Immature natural killer cell (primary cell): ENCODE measurements at places on chromosomes 1 and 21.

DNA sequence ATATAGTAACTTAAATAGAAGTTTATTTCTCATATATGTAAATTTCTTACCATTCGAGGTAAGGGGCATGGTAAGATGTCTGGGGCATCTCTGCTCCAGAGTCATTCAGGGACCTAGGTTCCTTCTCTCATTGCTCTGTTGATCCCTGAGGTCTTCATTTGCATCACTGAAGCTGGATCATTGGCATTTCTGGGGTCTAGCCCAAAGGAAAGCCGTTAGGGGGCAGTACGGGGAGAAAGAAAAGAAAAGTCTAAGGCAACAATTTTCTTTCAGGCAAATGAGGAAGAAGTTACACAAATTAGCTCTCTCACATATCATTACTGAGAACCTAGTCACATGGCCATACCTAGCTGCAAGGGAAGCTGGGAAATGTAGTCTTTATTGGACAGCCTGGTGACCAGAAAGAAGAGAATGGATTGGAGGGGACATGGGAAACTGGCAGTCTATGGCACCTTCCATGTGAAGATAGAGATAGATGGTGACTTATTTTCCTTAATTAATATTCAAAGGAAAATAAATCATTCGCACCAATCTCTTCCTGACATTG lies 10.2 kb upstream of the SUSD4 start:
- no peak overlapping the region for H3K4me3 ChIP-seq
- no peak for DNase-seq
- H3K4me1 ChIP-seq = no peaks in the 10 kb centered on the region
- peaks cover 5% of the 10 kb centered on the region for H3K36me3 ChIP-seq

- H3K27ac ChIP-seq = no peak overlapping the region
- DNase-seq = no peak
Measured at GRCh38 chr1:79042539-79042938, 36.0 kb upstream of the ADGRL4 start.

GRCh38 chr1:197481101-197481500 lies 213.0 kb downstream of the CRB1 start:
- DNase-seq = peak; percentile 20
- H3K4me1 ChIP-seq = peaks cover 20% of the 10 kb centered on the region
- peak overlapping the region; percentile 40 for H3K4me3 ChIP-seq
- H3K27me3 ChIP-seq = no peaks in the 10 kb centered on the region
- no peaks in the 10 kb centered on the region for H3K36me3 ChIP-seq

DNA sequence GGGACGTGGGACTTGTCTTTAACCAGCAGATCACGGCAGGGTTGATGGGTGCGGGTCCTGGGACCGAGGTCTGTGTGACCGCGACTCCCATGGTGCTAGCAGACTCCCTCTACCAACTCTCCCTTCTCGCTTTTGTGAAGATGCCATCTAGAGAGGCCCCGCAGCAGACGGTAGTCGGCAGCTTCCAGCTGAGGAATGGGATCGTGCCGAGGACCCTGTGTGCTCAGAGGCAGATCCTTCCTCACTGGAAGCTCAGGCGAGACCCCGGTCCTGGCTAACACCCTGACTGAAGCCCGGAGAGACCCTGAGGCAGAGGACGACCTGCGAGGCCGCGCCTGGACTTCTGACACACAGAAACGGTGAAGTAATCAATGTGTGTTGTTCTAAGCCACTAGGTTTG lies 12.5 kb upstream of the SPATC1L start:
- H3K27me3 ChIP-seq = no peaks in the 10 kb centered on the region
- no peak overlapping the region for H3K4me3 ChIP-seq
- H3K4me1 ChIP-seq = peaks cover 9% of the 10 kb centered on the region
- peaks cover 26% of the 10 kb centered on the region for H3K36me3 ChIP-seq
- no peak overlapping the region for H3K27ac ChIP-seq

DNA sequence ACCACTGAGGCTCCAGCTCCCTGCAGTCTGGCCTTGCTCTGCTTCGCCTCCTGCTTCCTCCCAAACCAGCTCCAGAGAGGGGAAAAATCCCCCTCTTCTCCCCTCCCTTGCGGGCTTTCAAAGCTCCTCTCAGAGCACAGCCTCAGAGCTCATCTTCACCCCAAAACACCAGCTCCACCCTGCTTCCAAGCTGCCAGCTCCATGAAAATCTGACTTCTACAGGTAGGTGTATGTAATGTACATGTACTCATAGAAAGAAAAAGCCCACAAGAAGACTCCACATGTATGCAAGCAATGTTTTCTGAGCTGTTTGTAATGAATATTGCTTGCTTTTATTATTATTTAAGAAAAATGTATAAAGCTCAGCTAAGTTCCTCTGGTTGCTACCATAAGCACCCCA lies 8.4 kb downstream of the SLC41A1 start:
- no peak overlapping the region for H3K27ac ChIP-seq
- peaks cover 9% of the 10 kb centered on the region for H3K36me3 ChIP-seq

DNA sequence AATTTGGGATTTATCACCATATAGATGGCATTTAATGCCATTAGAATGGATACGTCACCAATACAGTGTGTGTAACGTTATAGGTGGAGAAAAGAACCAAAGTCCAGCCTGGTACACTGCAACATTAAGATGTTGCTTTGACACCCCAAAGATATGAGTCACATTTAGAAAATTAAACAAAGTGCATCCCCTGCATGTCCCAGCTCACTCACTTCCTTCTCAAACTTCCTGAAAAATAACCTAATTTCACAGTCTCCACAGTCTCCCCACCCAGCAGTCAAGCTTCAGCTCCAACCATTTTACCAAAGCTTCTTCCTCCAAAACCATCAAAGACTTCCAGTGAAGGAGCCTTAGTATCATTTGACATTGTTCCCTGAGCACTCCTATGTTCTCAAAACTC lies 111.9 kb downstream of the OMA1 start:
- H3K27ac ChIP-seq = no peak overlapping the region
- no peak for DNase-seq
- no peaks in the 10 kb centered on the region for H3K36me3 ChIP-seq
- no peak overlapping the region for H3K4me3 ChIP-seq
- H3K4me1 ChIP-seq = no peaks in the 10 kb centered on the region

DNA sequence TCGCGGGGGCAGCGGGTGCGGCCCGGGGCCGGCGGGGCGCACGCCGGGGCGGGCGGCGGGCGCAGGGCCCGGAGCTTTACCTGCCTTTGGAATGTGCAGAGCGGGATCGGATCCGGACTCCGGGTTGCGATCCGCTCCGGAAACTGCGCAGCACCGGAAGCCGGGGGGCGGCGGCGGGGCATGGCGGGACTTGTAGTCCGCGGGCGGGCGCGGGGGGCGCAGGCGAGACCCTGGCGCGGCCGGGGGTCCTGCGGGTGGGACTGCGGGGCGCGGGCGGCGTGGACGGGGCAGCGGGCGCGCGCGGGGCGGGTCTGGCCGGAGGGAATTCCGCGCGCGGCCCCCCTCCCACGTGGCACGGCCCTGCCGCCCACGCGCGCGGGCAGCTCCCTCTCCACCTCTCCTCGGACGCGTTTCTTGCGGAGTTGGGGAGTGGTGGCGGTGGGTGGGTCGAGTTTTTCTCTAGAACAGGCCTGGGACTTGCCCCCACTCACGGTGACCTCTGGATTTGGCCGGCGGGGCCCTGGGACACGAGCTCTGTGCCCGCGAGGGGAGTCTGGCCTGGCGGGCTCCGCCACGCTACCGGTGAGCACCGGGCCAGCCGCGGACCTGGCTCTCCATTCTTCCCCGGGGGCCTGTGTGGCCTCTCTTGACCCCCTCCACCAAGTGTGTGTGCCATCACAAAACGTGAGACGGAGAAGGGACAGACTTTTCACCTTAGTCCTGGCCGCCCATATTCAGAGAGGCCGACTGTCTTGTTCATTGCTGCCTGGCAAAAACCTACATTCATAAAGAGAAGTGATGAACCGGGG lies at the start of gene PRDM15:
PRDM15 (minus strand) TSS at position 155 of the 809 bp plus-strand sequence. CDS start 18,981 bp downstream, outside the sequence.
- peak within 1 kb of the TSS; percentile 90 for H3K4me3 ChIP-seq
- peaks cover 18% of the 10 kb centered on the region for H3K4me1 ChIP-seq
- H3K36me3 ChIP-seq = no peaks in the 10 kb centered on the region
- peaks cover 5% of the 10 kb centered on the region for H3K27me3 ChIP-seq
- peak within 1 kb of the TSS; percentile 89 for H3K27ac ChIP-seq
- DNase-seq = peak; percentile 77

DNA sequence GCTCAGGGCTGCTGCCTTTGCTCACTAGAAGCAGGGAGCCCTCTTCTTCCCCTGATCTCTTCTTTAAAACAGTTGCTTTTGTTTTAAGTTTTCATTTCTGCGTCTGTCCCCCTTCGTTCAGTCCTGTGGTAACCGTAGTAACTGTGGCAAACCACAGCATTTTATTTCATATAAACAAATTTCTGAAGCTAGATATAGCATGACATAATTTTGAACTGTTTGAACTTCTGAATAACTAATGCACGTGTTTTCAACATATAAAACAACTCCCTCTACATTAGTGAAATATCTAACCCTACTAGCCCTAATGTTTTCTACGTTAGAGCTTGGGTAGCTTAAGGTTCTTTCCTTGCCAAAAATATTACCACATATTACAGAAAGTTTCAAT lies 104.6 kb downstream of the DISP1 start:
- H3K27me3 ChIP-seq = no peaks in the 10 kb centered on the region
- no peak overlapping the region for H3K4me3 ChIP-seq
- DNase-seq = no peak
- peaks cover 19% of the 10 kb centered on the region for H3K36me3 ChIP-seq
- peaks cover 6% of the 10 kb centered on the region for H3K4me1 ChIP-seq
- H3K27ac ChIP-seq = peak overlapping the region; percentile 27

DNA sequence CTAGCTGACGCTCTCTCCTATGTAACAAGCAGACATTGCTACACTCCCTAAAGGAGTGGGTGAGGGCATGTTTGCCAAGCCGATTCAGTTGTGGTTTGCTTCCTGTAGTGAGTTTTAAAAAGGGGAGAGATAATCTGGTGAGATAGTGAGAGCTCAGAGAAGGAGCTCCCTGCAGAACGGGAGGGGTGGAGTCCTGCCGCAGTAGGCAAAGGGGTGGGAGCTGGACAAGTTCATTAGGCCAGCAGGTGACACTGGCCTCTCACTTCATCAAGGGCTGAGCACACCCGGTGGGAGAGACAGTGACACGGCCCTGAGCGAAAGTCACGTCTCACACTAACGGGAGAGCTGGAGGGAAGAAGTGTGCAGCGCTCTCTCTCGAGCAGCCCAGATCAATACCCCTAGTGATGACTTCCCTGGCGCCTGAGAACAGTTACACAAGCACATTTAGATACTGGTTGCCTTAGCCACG lies 144.0 kb upstream of the CD34 start:
- no peak overlapping the region for H3K4me3 ChIP-seq
- no peak for DNase-seq
- H3K4me1 ChIP-seq = no peaks in the 10 kb centered on the region
- H3K27me3 ChIP-seq = no peaks in the 10 kb centered on the region
- no peaks in the 10 kb centered on the region for H3K36me3 ChIP-seq
- H3K27ac ChIP-seq = no peak overlapping the region

DNA sequence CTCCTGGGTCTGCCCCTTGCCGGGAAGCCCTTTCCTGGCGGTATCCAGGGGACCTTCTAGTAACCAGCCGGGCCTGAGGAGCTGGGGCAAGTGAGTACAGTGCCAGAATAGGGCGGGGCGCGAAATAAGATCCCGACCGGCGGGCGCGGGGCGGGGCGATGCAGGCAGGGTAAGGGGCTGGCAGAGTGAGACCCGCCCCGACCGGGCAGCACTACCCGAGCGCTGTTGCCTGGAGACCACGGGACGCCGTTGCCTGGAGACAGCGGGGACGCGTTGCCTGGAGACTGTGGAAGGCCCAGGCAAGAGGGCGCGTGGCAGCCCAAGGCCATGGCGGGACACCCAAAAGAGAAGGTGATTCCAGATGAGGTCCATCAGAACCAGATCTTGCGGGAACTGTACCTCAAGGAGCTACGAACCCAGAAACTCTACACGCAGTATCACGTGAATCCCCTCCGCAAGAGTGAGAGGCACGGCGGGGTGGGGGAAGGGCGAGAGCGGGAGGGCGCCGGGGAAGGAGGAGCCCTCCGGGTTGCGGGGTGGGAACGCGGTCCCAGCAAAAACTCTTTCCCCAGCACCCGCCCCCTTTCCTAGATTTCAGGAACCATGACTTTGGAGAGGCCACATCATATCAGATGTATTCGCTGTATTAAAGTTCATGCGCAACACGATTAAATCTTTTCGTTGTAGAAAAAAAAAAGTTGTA lies 24.3 kb downstream of the EBNA1BP2 start:
- no peaks in the 10 kb centered on the region for H3K36me3 ChIP-seq
- H3K4me3 ChIP-seq = peak overlapping the region; percentile 15
- peaks cover 17% of the 10 kb centered on the region for H3K27me3 ChIP-seq
- H3K27ac ChIP-seq = no peak overlapping the region
- H3K4me1 ChIP-seq = peaks cover 10% of the 10 kb centered on the region

DNA sequence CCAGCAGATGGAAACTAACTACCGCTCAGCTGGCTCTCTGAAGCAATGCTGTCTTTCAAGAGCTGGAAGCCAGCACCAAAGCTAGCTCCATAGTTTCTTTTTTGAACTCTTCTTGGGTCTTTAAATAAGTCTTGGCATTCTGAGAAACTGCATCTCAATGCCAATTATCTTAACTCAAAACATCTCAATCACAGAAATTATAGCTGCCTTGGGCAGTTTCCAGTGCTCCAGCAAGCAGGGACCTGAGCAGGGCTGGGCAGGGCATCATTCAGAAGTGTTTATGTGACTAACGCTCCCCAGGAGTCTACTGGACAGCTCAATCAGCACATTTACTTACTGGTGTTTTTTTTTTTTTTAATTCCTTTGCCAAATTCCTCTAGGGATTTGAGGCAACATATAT lies 18.3 kb upstream of the PADI4 start:
- H3K4me3 ChIP-seq = no peak overlapping the region
- no peak for DNase-seq
- H3K36me3 ChIP-seq = no peaks in the 10 kb centered on the region
- no peak overlapping the region for H3K27ac ChIP-seq
- H3K27me3 ChIP-seq = peaks cover 4% of the 10 kb centered on the region
- H3K4me1 ChIP-seq = no peaks in the 10 kb centered on the region

- H3K36me3 ChIP-seq = no peaks in the 10 kb centered on the region
- no peak overlapping the region for H3K4me3 ChIP-seq
- peaks cover 5% of the 10 kb centered on the region for H3K27me3 ChIP-seq
- no peak overlapping the region for H3K27ac ChIP-seq
Measured at GRCh38 chr1:17636612-17637011, 97.1 kb downstream of the ARHGEF10L start.

- H3K27me3 ChIP-seq = peaks cover 7% of the 10 kb centered on the region
- peak overlapping the region; percentile 91 for H3K4me3 ChIP-seq
- peaks cover 21% of the 10 kb centered on the region for H3K4me1 ChIP-seq
- H3K36me3 ChIP-seq = peaks cover 2% of the 10 kb centered on the region
Measured at GRCh38 chr1:230067419-230067870, 407 bp downstream of the GALNT2 start.

- DNase-seq = peak; percentile 44
- peak overlapping the region; percentile 56 for H3K4me3 ChIP-seq
Measured at GRCh38 chr1:198681252-198681651, 42.4 kb downstream of the PTPRC start.

- DNase-seq = no peak
- H3K27me3 ChIP-seq = no peaks in the 10 kb centered on the region
- H3K4me1 ChIP-seq = peaks cover 7% of the 10 kb centered on the region
Measured at GRCh38 chr1:65813956-65814355, 21.3 kb downstream of the PDE4B start.
